ENCODE measurements at places on chromosomes 16 and 17. TPM values are rescaled to one million over a fixed set of nuclear protein-coding genes. Genes with fewer than 3 reads are reported as not detected.

Gene STX1B
- 4.1 TPM for total RNA-seq

Gene IGF2BP1
- total RNA-seq: 5.6 TPM

Gene RFFL
- total RNA-seq: 14.5 TPM

Gene TBC1D3D
- not detected for total RNA-seq

Gene NPIPA1
- total RNA-seq: 36.0 TPM

Gene WNT9B
- not detected for total RNA-seq

Gene TMEM92
- not detected for total RNA-seq

Gene PCTP
- 20.2 TPM for total RNA-seq

Gene SLC25A19
- total RNA-seq: 8.7 TPM

Gene KRT27
- total RNA-seq: not detected

Gene OR3A3
- total RNA-seq: not detected

Gene TMEM132E
- total RNA-seq: not detected

Gene NRN1L
- not detected for total RNA-seq

Gene NPIPA7
- total RNA-seq: 13.0 TPM

Gene NLE1
- total RNA-seq: 22.3 TPM

Gene MRTFB
- 6.5 TPM for total RNA-seq

Gene ADAD2
- not detected for total RNA-seq

Gene TBC1D3G
- total RNA-seq: not detected

Gene ZNF771
- 19.7 TPM for total RNA-seq

Data from LHCN-M2 (cell line).